ENCODE measurements at places on chromosomes 3 and 15.

DNA sequence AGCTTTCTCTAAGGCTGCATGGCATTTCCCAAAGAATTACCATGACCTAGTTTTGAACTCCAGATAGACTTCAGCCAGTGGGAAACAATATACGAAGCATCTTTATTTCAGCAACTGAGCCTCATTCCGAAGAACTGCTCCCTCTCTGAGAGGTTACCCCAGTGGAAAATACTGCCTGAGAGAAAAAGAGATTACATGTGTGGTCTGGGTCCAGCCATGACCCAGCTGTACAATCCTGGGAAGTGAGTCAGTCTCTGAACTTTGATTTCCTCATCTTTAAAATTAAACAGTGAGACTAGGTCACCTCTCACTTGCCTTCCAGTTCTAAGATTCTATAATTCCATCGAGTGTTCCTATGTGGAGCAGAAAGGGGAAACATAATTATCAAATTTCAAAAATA is 42.4 kb downstream of the TNIK start:
- DNase-seq = peak; percentile 34

- DNase-seq = no peak
Observed at GRCh38 chr15:89776274-89777072, at the start of gene MESP2. Gene MESP2 (plus strand): TSS chr15:89776332. CDS start chr15:89776358, 26 bp downstream.

- no peak for DNase-seq
Observed at GRCh38 chr15:82535566-82536408, 4.5 kb downstream of the RPS17 start.

GRCh38 chr3:48681974-48682610 is 3.6 kb downstream of the NCKIPSD start:
- DNase-seq = no peak

GRCh38 chr15:69760890-69761568 is 308.4 kb downstream of the RPLP1 start:
- peak; percentile 96 for DNase-seq

Measured in AG04449 (cell line).